ENCODE measurements at places on chromosomes 7 and 10. TPM values are rescaled to one million over a fixed set of nuclear protein-coding genes. Genes with fewer than 3 reads are reported as not detected.

The OR2A42 gene
- not detected for total RNA-seq

GRCh38 chr7:79893991-79894390 is 240.6 kb upstream of the GNAI1 start:
- no peak for DNase-seq

The LDB1 gene
- total RNA-seq, result 109 TPM

DNA sequence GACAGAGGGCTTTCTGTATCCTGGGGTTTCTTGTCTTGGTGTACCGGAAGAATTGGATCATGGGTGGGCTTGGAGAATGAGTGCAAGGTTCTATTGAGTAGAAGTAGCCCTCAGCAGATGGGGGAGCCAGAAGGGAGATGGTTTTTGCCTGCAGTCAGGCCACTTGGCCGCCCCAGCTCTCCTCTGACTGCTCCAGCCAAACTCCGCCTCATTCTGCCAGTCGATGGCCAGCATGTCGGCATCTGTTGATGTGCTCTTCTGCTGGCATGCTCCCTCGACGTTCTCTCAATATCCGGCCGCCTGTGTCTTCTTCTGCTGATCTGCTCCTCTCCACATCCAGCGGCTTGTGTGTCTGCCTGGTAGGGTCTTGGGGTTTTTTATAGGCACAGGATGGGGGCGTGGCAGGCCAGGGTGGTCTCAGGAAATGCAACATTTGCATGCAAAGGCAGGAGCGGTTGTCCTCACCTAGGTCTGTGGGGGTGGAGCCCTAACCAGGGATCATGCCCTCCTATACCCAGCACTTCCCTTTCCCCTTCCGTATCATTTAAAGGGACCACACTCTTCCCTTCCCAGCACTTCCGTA is 40.2 kb upstream of the TNS3 start:
- DNase-seq, result no peak

The VIPR2 gene
- 0.34 TPM for total RNA-seq

GRCh38 chr7:84822941-84823510 is 363.8 kb downstream of the SEMA3D start:
- DNase-seq, result no peak

DNA sequence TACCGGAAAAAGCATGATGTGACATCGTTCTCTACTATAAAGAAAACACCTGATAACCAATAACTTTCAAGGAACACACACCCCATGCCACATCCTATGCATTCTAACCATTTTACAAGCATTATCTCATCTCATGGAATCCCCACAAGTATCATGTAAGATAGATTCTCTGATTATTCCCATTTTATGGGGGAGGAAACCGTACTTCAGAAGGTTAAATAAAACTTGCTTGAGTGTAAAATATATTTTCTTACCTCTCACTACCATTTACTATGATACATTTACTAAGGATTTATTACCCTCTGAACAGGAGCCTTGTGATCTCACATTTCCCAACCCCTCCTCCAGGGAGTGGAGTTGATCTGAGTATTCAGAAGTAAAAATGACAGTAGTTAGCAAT is 522.7 kb downstream of the CNTNAP2 start:
- DNase-seq, result no peak

The KLHDC10 gene
- 25.6 TPM for total RNA-seq

- DNase-seq, result no peak
These were observed 511.4 kb downstream of the XPNPEP1 start for GRCh38 chr10:109411917-109412316.

- DNase-seq, result no peak
These were observed 16.7 kb downstream of the GPER1 start for GRCh38 chr7:1104516-1105179.

GRCh38 chr7:51459809-51460208 is 143.2 kb upstream of the COBL start:
- DNase-seq, result no peak

DNA sequence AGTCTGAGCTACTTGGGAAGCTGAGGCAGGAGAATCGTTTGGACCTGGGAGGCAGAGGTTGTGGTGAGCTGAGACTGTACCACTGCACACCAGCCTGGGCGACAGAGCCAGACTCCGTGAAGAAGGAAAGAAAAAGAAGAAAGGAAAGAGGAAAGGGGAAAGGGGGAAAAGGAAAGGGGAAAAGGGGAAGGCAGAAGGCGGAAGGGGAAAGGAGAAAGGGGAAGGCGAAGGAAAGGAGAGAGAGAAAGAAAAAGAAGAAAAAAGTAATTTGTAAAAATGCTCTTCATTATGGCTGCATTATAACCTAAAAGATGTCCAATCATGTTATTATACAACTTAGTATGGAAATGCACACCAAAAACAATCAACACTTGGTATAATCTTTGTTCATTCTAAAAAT is 110.2 kb downstream of the SRPK2 start:
- DNase-seq, result no peak

DNA sequence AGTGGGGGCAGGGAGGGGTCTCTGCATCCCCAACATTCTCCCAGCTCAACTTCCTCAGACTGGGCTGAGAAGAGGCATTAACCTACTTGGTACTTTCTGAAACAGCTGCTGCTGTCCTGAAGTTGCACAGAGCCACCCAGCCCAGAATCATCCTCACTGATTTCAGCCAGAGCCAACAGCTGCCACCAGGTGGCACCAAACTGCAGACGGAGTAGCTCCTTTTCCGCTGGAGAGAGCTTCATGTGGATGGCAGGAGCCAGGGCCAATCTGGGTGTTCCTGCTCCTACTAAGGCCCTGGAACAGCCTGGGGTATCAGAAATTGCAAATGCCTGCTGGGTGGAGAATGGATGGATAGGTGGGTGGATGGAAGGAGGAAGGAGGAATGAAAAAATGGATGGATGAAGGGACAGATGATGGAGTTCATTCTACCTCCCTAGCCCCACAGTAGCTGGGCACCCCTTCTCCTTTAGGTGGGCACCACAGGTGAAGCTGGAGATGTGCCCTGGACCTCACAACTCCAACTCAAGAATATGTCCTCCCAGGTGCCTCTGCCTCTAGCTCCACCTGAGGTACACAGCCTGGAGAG is 11.8 kb upstream of the DRGX start:
- peak; percentile 68 for DNase-seq

The LSM8 gene
- total RNA-seq, result 49.3 TPM

- no peak for DNase-seq
These were observed 52.0 kb downstream of the GTF2IRD1 start for GRCh38 chr7:74505471-74506324.

DNA sequence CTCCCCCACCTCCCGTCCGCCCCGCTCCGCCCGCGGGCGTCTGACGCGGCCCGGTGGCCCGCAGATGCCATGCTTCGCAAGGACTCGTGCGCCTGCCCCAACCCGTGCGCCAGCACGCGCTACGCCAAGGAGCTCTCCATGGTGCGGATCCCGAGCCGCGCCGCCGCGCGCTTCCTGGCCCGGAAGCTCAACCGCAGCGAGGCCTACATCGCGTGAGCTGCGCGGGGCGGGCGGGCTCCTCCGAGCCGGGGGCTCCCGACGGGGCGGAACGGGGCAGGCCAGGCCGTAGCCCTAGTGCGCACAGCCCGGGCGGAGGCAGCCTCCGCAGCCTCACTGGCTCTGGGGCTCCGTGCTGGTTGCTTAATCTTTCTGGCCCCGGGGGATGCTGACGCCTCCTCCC is 2.8 kb downstream of the ASIC3 start:
- DNase-seq, result no peak

GRCh38 chr10:80407812-80408241 is 524 bp upstream of the PRXL2A start:
- DNase-seq, result peak; percentile 86

The OPALIN gene
- total RNA-seq, result not detected

DNA sequence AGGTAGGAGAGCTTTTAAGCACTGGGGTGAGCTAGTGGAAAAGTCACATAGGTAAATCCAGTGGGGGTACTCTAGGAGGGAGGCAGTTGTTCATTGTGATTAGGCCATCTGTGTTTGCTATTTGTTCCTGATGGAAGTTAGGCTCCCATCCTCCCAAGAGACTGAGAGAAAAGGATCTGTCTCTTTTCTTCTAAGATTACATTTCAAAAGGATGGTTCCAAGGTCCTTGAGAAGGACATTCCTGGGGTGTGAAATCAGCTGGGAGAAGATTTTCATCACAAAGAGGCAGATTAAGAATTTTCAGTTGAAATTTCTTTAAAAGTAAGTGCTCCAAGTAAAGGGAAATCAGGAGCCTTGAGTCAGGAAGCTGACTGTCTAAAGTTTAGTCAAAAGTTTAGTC is 210.8 kb upstream of the CSTF2T start:
- DNase-seq, result no peak

DNA sequence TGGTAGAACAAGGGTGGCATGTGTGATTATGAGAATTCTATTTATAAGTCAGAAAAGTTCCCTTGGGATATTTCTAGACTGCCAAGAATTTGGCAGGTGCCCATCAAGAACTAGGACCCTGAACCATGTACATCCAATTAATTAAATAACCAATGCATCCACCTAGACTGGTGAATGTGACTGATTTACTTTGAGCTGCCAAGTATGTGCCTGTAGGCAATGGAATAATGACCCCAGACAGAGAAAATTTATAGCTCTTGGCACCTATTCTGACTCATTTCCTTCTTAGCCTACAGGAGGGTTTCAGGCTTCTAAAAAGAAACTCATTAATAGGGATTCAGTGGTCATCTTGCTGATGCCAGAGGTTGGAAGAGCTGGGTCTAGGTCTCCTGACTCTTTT is 54.9 kb downstream of the KCNH2 start:
- no peak for DNase-seq

DNA sequence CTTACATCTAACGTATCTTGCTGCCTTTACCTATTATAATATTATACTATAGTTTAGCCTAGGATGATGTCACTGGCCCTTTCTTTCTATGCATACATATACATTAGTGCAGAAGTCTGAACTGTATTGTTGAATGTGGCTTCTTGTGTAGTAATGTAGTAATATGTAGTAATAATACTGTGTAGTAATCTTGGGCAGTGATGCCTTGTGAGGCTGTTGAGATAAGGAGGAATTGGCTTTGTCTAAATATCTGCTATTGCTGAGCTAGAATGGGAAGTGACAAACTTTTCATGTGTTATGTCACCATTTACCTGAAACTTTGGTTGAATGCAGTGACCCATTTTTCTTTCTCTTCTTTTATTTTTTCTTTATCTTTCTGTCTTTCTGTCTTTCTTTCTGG is 11.0 kb downstream of the GLCCI1 start:
- DNase-seq, result no peak

The CPA2 gene
- total RNA-seq, result not detected

The ALOX5 gene
- 7.4 TPM for total RNA-seq

The OR2A2 gene
- not detected for total RNA-seq

Data from lower leg skin (tissue), 4 donors.